ENCODE measurements at places on chromosomes 1 and 21. TPM values are rescaled to one million over a fixed set of nuclear protein-coding genes. Genes with fewer than 3 reads are reported as not detected.

Gene FCER1G
- total RNA-seq = 1.3 TPM

Gene PRKCZ
- 36.4 TPM for total RNA-seq

Gene DRAM2
- total RNA-seq = 29.0 TPM

Gene NMNAT1
- total RNA-seq = 3.7 TPM

Gene SPRR2E
- total RNA-seq = not detected

Gene NUP210L
- not detected for total RNA-seq

Gene REN
- 0.13 TPM for total RNA-seq

Gene LCE1D
- total RNA-seq = not detected
